ENCODE measurements at places on chromosomes 2 and 18.

GRCh38 chr2:29821591-29821990 is 99.8 kb downstream of the ALK start:
- DNase-seq: no peak

DNA sequence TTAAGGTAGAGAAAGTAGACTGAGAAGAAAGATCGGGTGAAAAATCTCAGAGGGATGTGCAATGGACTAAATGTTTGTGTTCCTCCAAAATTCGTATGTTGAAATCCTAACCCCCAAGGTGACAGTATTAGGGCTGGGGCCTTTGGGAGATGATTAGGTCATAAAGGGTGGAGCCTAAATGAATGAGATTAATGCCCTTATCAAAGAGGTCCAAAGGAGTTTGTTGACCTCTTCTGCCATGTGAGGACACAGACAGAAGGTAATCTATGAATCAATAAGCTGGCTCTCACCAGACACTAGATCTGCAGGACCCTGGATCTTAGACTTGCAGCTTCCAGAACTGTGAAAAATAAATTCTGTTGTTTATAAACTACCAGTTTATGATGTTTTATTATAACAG is 2.7 kb upstream of the NMI start:
- DNase-seq: no peak

GRCh38 chr2:8203364-8203763 is 478.5 kb upstream of the ID2 start:
- no peak for DNase-seq

GRCh38 chr2:46989491-46990230 is 74.1 kb upstream of the MCFD2 start:
- DNase-seq: no peak

DNA sequence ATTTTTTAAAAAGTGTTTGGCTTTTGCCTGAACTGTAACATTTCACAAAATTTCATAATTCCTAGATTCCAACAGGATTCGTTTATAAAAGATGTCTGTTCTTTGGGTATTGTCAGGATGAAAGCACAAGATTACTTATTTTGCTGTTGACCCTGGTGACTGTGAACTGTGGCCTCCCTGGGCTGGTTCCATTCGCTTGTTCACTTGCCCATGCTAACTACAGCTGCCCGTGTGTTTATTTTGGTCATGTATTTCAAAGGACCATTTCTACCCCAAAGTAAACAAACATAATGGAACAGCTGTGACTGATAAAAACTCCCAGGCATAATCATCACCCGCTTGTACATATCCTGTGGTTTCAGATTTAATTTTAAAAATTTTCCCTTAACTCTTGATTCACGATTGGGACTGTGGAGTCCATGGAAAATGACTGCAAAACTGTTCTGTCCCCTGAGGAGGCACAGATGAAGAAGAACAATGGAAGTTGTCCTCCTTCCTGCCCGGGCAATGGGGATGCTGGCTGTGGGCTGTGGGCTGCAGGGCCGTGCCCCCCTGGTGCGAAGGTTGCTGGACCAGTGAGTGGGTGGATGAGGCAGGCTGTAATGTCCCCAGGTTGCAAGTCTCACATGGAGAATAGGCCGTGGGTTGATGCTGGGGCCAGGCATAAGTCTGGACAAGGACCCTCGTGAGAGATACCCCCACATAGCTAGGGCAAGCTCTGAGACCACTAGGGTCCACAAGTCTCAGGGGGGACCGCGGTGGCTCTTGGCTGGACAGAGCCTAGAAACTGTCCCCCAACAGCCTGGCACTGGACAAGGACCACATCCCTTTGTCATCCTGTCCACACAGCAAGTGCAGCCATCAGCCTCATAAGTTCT is 28.9 kb upstream of the HDAC4 start:
- no peak for DNase-seq

- DNase-seq: no peak
Measured at GRCh38 chr2:212893216-212893615, 258.2 kb downstream of the IKZF2 start.

DNA sequence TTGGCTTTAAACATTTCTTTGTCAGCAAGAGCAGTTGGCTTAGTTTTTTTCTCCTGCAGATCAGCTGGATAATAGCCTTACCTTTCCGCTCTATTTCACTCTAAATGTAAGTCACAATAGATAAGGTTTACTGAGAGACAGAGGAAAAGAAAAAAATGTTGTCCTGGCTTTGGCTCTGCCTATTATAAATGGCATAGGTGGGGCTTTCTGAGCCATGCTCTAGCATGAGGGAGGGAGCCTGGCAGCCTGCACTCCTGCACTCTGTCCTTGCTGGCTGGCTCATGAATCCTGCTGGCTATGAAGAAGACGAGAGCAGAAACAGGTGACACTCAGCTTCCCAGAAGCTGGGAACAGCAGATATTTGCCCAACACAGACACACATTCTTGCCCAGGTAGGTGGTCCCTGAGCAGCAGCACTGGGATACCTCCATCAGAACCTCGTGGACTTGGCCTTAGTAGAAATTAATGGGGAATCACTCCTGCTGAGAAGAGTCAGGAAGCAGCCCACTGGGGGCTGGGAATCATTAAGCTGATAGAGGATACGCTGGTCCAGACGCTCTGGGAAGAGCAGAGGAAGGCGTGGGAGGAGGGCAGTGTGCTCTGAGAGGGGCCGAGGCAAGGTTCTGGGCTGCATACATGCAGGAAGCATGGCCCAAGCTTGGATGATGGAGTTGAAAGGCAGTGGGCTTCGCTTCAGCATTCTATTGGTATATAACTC is 514.4 kb upstream of the HS6ST1 start:
- no peak for DNase-seq

- DNase-seq: no peak
Measured at GRCh38 chr2:212197776-212198175, 340.8 kb downstream of the ERBB4 start.

- no peak for DNase-seq
Measured at GRCh38 chr18:55585920-55586561, 2.0 kb downstream of the TCF4 start.
